Sigmoid colon (tissue), 7 donors: ENCODE measurements at places on chromosomes 4 and X. TPM values are rescaled to one million over a fixed set of nuclear protein-coding genes. Genes with fewer than 3 reads are reported as not detected.

Gene RHOH
- total RNA-seq, result 1.4 TPM

- no peak for DNase-seq
Observed at GRCh38 chr4:25160714-25161592, 704 bp upstream of the SEPSECS start.

GRCh38 chr4:120316416-120316815 is 249.8 kb upstream of the MAD2L1 start:
- no peak for DNase-seq

GRCh38 chrX:92247076-92247475 is 467.9 kb downstream of the PCDH11X start:
- DNase-seq, result no peak

DNA sequence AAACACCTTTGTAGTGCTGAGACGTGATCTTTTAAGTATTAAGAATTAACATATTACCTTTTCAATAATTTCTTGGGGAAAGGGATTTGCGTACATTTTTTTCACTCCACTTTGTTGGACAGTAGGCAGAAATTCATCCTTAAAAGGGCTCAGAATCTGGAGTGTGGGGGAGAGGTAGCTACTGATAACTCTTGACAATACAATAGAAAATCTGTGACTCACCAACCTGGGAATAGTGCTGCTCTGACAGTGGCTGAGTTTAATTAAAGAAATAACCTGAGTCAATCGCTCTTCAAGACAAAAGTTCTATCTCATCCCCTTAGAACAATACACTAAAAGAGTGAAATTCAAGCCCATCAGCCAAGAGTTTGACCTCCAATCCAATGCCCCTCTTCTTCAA is 60.2 kb downstream of the SLC9A7 start:
- DNase-seq, result no peak

Gene RTL9
- not detected for total RNA-seq

DNA sequence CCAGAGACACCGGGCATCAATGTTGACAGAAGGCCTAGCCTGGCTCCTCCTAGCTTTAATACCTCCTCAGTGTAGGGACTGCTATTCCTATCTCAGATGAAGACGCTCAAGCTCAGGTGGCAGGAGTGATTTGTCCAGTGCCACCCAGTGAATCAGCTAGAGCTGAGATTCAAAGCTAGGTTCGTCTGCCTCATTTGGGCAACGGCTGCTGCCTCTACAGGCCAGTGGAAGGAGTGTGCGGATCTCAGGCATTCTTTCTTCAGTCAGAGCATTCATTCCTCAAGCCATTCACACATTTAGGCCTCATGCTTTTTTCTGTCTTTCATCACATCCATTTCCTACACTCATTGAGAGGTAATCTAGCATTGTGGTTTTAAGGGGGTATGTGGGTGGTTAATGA is 7.3 kb downstream of the TSR2 start:
- DNase-seq, result no peak

Gene SULT1E1
- total RNA-seq, result not detected

DNA sequence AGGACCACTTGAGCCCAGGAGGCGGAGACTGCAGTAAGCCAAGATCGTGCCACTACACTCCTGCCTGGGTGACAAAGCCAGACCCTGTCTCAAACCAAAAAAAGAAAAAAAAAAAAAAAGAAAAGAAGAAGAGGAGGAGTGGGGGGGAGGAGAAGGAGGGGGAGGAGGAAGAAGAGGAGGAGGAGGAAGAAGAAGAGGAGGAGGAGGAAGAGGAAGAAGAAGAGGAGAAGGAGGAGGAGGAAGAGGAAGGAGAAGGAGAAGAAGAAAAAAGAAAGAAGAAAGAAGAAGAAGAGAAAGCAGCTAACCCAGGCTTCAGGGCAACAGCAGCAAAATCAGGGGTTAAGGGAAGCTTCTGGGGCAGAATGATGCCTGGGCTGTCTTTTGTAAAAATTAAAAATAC is 27.5 kb downstream of the VMA21 start:
- no peak for DNase-seq

DNA sequence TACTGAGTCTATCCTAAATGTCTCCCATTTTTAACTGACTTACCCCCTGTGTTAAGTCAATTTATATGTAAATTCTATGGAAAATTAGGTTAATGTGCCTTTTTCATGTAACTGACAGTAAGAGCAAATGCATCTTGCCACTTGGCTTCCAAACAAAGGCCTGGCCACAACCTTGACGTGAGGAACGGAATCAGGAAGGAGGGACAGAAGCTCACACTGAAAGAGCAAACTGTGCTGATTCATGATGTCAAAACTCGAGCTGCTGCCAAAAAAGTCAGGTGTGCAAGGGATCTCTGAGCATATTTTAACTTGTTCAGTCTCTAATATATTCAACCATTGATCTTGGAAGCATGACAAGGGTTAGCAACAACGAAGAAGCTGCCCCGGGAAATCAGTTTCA is 35.8 kb downstream of the GPM6A start:
- DNase-seq, result no peak

DNA sequence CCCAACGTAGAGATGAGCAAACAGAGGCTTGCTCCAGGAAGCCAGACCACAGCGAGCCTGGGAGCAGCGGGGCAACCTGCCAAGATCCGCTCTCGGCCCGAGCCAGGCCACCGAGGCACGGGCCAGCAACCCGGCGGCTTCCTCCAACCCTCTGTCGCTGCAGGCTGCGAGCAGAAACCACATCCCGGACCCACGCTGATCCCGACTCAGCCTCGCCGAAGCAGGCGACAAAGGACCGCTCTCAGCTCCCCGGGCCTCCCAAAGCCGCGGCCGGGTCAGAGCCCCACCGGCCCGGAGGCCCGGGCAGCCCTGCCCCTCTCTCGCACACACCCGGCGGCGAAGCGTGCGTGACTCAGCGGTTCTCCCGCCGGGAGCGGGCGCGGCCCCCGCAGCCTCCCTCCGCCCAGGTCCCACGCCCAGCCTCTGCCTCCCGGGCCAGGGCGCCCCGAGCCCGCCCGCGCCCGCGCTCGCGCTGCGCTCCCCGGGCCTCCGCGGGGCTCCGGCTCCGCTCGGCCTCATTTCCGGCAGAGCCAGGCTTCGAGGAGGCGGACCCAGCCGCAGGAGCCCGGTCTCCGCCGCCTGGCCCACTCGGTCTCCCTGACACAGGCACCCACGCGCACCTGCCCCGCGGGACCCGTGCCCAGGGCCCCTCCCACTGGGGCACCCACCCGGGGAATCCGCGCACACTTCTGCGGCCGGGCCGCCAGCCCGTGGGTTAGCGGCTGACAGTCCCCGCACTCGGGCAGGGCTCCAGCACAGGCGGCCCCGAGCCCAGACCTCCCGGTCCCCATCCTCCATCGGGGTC is 1.7 kb downstream of the PPP2R2C start:
- DNase-seq, result peak; percentile 75

GRCh38 chrX:120514236-120514635 is 45.1 kb upstream of the LAMP2 start:
- DNase-seq, result no peak

GRCh38 chr4:178752954-178753525 is 1310.8 kb upstream of the AGA start:
- no peak for DNase-seq

- no peak for DNase-seq
Observed at GRCh38 chrX:100356351-100356896, 53.6 kb downstream of the PCDH19 start.

Gene FAM9B
- total RNA-seq, result not detected

DNA sequence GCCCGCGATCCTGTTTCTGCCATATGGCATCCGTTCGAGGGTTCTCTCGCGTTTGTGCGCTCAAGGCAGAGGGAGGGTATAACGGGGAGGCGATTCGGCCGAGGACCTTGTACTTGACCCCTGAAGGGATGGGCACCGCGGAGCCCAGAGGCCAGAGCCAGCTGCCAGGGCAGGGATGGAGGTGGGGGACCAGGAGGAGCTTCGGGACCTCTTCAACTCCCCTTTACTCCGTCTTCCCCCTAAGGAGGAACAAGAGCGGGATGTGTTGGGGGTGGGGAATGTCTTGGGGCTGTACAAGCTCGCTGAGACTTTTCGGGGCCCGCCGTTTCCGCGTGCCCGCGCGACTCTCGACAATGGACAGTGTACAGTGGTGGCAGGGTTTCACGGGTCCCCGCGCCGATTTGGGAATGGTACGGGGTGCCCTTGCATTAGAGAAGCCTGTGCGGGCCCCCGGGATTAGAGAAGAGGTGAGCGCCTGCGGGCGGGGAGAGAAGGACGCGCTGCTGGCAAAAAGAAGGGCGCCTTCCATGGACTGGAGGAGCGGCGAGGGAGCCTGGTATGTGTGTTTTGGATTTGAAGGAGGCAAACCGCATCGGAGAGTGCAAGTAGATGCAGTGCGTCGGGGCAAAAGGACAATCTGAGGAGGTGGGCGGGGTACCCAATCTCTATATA is 760 bp downstream of the UGT8 start:
- no peak for DNase-seq

Gene DHX15
- 121 TPM for total RNA-seq

Gene SRPK3
- 9.3 TPM for total RNA-seq

Gene ADGRG4
- not detected for total RNA-seq

DNA sequence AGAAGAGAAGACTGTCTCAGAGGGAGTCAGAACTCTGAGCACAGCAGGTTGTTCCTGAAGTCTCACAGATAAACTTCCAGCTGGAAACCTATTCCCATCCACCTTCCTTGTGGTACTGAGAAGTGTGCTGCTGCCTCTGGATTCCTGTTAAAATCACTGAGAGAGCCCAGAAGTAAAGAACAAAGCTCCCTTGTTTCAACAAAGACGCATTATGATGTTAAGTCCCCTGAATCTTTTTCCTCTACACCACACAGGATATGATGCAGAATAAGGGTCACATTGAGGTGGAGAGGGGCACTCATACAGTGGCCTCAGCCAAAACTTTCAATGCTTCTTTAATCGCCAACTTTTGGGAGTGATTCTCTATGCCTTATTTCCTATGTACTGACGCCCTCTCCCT is 321.0 kb downstream of the OPHN1 start:
- no peak for DNase-seq
